ENCODE measurements at places on chromosomes 3 and 15.

DNA sequence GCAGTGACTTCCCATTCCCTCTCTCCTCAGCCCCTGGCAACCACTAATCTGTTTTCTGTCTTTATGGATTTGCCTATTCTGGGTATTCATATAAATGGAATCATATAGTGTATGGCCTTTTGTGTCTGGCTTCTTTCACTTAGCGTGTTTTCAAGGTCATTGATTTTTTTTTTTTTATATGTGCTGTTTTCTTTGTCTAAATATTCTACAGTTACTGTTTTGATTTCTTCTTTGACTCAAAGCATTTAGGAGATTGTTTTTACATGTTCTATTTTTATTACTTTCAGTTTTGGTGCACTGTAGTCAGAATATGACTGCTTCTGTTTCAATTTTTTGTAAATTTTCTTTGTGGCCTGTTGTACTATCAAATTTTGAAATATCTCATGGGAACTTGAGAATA is 71.9 kb upstream of the RNU6-1 start:
- DNase-seq, result no peak

GRCh38 chr15:74603789-74604705 is 11.6 kb upstream of the CLK3 start:
- no peak for DNase-seq

- DNase-seq, result no peak
Observed at GRCh38 chr15:94487635-94488034, 256.3 kb downstream of the MCTP2 start.

- DNase-seq, result no peak
Observed at GRCh38 chr3:137325170-137325569, 367.4 kb downstream of the IL20RB start.

- peak; percentile 80 for DNase-seq
Observed at GRCh38 chr3:50340448-50341329, at the start of gene RASSF1. RASSF1 (minus strand) TSS chr3:50340836; CDS start chr3:50340805, 31 bp downstream.

DNA sequence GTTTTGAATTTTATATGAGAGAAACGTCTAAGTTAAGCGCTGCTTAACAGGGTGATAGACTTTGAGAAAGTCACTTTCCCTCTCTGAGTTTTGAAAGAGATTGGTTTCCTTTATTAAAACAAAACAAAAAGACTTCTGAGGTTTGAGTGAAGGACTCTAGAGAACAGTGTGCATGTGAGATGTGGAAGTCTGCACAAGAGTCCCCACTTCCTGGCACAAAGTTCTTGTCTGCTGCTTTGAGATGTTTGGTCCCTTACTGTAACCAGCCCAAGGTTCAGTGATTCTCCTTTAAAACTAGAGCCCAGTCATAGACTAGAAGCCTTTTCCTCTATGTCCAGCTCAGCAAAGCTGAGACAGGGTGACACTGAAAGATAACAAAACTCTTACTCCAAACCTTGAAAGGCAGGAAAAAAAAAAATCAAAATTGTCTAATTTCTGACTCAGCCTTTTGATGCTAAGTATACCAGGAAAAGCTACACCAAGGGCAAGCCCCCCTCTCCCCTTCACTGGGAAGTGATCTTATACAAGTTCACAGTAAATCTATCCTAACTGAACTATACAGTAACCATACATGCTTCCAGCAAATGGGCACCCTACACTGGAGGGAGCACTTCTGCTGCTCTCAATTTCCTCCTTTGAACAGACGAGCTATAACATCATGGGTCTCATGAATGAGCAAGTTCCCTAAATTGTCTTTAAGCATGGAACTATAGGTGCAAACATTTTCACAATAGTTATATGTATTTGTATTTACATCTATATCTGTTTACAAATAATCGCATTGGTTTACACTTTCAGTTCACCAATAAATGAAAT is 2.3 kb downstream of the POPDC2 start:
- DNase-seq, result no peak

GRCh38 chr15:41994772-41995475 is 22.6 kb upstream of the EHD4 start:
- no peak for DNase-seq

DNA sequence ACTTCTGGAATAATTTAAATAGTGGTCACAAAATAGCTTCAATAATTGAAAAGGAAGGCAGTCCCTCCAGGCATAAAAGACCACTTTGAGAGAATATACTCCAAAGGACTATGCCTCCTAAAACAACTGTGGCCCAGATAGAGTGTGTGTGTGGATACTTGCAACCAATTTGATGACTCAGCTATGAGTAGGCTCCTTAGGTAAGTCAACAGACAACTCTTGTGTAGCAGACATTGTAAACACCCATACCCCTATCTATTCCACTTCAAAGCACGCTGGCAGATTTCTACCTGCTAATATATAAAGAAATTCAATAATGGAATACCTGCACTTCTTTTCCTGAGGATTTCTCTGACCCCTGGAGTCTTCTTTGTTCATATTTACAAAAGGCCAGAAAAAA is 254.5 kb downstream of the NEK10 start:
- DNase-seq, result no peak

DNA sequence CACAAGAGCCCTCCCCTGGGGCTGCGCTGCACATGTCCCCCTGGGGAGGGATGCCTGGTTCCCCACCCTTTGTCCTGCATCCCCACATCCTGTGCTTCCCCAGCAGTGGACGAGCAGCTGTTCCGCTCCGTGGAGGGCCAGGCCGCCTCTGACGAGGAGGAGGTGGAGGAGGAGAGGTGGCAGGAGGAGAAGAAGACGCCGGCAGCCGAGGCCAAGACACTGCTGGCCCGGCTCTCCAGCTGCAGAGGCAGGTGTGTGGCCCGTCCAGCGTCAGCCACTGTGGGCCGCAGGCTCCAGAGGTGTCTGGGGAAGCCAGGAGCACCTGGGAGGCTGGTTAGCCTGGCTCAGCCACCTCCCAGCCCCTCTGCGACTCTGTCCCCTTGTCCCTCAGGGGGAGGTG is 27.9 kb upstream of the GP9 start:
- no peak for DNase-seq

- no peak for DNase-seq
Observed at GRCh38 chr3:5197022-5197421, 9.5 kb downstream of the EDEM1 start.

DNA sequence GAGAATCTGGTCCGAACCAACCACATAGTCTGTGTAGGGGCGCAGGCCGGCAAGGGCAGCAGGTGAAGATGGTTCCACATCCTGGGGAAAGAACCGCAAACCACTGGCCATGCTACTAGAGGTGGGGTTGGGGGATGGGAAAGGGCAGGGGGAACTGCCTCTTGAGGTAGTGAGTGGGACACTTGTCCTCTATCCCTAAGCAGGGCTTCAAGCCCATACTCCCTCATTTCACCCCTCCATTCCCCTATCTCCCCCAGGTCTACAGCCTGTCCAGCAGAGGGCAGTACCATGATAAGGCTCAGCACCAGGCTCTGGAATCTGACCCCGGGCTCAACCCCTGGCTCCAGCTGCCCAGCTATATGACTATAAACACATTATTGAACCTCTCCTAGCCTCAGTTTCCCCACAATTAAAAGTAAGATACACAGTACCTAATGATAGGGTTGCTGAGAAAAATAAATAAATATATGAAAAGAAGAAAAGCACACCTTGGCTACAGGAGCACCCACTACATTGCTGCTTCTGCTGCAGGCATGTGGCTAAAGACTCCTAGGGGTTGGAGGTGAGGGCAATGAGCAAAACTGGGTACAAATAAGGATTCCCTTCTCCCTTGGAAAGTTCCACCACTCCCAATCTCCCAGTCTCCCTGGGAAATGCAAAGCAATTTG is 6.3 kb downstream of the GORASP1 start:
- peak; percentile 79 for DNase-seq

DNA sequence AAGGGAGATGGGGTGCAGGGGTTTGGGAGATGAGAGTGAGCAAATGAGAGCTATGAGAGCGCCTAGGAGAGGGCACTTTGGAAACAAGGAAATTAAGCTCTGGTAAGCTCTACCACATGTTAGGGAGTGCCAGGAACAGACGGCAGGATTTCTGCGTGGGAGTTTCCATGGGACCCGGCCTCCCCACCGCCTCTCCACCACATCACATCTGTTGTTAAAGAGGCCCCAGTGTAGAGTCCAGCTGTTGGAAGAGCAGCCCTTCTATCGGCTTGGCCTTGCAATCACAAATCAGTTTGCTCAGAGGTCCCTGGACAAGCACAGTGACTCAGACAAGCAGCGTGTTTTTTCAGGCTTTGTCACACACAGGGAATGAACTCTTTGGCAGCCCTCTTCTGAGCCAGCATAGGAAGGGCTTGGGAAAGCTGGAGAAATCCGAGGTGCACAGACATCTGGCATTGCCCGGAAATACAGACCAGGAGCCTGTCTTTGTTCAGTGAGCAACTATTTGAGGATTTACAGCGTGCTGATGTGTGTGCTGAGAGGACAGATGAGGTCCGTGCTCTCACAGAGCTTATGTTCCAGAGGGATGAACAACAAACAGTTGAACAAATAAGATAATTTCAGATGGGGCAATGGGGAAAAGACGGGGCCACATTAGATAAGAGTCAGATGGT is 370.6 kb upstream of the PROK2 start:
- DNase-seq, result no peak

- DNase-seq, result no peak
Observed at GRCh38 chr3:184377882-184378445, at the start of gene THPO. THPO (minus strand) TSS chr3:184378207; CDS start chr3:184376259, 1,948 bp downstream.

GRCh38 chr3:16224325-16224724 is 40.4 kb downstream of the DPH3 start:
- DNase-seq, result no peak

GRCh38 chr15:78944669-78945407 is at the start of gene CTSH:
CTSH (minus strand) TSS chr15:78945046; CDS start chr15:78944981, 65 bp downstream.
- DNase-seq, result peak; percentile 85

GRCh38 chr3:106175276-106175675 is 306.5 kb upstream of the CBLB start:
- no peak for DNase-seq

- no peak for DNase-seq
Observed at GRCh38 chr3:127776347-127776746, 46.0 kb downstream of the MGLL start.

- DNase-seq, result no peak
Observed at GRCh38 chr3:19363071-19363470, 214.8 kb downstream of the KCNH8 start.

GRCh38 chr3:126349071-126349470 is 8.1 kb downstream of the KLF15 start:
- no peak for DNase-seq

- peak; percentile 12 for DNase-seq
Observed at GRCh38 chr15:55108858-55109518, 87.8 kb downstream of the RSL24D1 start.

GRCh38 chr3:114554731-114555130 is 260.9 kb downstream of the TIGIT start:
- DNase-seq, result no peak

GRCh38 chr15:94234300-94234699 is 2.9 kb downstream of the MCTP2 start:
- no peak for DNase-seq

DNA sequence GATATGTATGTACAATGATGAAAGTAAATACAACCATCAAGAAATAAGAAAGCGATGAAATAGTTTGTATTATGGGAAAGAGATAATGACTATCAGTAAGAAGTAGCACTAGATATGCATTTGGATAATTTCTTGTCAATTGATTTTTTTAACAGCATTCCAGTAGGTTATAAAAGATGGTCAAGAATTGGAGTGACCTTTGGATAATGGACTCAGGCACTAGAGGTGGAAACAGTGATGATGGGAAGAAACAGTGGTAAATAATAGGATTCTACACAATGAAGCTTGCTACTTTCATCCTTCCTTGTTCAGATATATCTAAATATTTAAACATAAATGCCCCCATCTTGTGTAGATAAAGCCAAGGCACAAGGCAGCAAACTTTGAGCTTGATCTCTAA is 101.4 kb downstream of the GBE1 start:
- DNase-seq, result no peak

DNA sequence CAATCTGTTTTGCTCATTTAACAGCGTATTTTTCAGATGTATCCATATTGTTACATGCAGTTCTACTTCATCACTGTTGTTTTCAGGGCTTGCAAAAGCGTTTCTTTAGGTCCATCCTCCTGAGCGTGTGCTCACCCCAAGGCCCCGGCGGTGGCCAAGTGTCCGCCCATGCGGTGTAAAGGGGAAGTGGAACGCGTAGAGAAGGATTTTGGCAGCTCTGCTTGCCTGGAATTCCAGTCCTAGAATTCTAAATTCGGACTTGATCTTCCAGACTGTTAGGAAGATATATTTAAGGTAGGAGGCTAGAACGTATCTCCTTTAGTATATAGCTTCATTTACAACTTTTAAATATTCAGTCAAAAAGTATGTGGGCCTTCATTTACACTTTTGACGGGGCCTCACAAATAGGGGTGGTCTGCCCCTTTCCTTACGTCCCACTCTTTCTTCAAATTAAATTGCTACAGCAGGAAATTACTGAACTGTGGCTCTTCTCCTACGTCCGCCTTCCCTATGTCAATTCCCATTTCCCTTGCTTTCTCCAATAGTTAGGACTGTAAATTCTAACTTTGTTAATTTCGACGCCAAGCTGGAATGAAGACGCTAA is 609 bp upstream of the TBC1D23 start:
- no peak for DNase-seq

GRCh38 chr15:87045746-87046145 is 966.1 kb downstream of the AGBL1 start:
- no peak for DNase-seq

DNA sequence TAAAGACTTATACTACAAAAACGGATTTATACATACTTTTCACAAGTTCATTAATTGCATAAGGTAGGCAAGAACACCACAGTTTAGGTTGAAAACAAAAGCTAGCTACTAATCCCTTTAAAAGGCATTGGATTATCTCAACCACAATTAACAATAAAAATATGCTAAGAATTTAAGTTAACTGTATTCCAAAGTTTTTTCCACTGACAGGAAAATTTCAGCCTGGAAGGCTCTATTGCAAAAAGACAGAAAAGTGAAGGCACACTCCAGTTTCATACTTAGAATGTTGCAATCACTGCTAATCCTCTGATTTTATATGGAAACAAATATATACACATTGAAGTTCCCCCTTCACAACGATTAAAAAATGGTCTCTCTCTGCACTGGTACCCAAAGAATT is 71.5 kb downstream of the TJP1 start:
- no peak for DNase-seq

GRCh38 chr15:62067448-62068044 is 769 bp downstream of the C2CD4A start:
- peak; percentile 7 for DNase-seq

DNA sequence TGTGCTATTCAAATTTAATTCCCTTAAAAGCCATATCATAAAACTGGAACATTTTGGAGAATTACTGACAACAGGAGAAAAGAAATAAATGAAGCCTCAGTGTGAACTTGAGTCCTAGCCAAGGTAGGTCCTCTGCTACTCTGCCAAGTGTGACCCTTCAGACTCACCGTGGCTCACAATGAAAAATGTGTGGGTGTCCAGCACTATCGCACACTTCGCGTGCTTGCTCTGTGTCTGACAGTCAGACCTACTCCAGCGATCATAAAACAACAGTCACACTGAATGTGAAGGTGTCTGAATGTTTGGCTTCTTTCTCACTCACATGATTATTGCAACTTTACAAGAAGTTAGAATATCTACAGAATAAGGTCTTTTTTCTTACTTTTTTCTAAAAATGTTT is 65.8 kb upstream of the TRA2B start:
- no peak for DNase-seq

GRCh38 chr3:41001556-41001955 is 197.7 kb upstream of the CTNNB1 start:
- DNase-seq, result no peak

GRCh38 chr3:157182879-157183278 is 22.9 kb upstream of the CCNL1 start:
- DNase-seq, result no peak

GRCh38 chr15:77867266-77868047 is 210.1 kb downstream of the TBC1D2B start:
- DNase-seq, result no peak

All from GM12892 (cell line).